ENCODE measurements at places on chromosomes 2 and 18.

DNA sequence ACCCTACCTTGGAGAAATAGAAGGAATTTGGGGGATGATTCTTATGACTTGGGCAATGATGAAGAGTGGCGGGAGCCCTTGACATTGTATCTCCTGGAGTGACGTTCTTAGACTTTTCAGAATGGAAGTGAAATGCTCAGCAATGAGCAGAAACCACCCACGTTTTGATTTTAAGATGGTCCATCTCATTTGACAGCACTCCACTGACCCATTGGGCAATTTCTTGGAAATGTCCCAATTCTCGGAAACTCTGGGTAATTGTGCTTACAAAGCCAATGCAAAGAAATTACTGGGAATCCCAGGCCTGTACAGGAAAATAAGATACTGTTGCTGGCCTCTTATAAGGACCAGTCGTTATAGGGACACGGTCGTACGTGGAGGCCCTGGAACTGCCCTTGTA lies 170.0 kb upstream of the COPS8 start:
- DNase-seq = no peak

DNA sequence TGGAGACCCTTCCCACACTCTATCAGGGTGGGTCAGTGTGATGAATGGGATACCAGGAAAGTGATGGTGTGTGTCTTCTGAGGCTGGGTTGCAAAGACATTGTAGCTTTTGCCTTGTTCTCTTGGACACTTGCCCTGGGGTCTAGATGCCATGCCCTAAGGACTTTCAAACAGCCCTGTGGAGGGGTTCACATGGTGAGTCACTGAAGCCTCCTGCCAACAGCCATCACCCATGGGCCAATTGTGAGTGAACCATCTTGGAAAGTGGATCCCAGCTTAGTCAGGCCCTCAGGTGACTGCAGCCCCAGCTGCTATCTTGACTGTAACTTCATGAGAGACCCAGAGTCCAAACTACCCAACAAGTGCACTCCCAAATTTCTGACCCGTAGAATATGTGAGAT lies 25.8 kb upstream of the IGFBP5 start:
- no peak for DNase-seq

GRCh38 chr2:175621821-175622220 lies 380.2 kb downstream of the LNPK start:
- no peak for DNase-seq

GRCh38 chr2:387980-388421 lies 100.1 kb upstream of the ALKAL2 start:
- no peak for DNase-seq

All from C1 segment of cervical spinal cord (tissue), 14 donors.